ENCODE measurements at places on chromosomes 5 and 9.
A peak's percentile ranks its signal among the peaks of the same experiment; 100 is the strongest.

DNA sequence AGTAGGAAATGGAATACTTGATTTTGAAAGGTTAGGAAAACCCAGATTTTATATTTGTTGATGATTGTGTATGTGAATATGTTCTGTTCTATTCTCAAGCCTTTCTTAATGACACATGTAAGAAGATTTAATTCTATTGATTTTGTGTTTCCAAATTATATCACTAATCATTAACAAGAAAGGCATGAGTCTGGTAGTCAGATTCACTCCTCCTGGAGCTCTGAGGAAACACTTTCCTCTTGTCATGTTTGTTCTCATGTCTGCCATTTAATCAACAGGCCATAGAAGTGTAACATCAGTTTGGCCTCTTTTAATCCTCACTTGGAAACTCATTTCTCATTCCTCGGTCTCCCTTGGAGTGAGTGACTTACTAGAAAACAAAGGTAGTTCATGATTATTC, 40.6 kb upstream of the F2R start:
- no peak for DNase-seq

GRCh38 chr9:131096269-131097125, at the start of gene AIF1L:
TSS of gene AIF1L (plus strand) at chr9:131096531. CDS start at chr9:131096630, 99 bp downstream.
- peak; percentile 83 for DNase-seq

DNA sequence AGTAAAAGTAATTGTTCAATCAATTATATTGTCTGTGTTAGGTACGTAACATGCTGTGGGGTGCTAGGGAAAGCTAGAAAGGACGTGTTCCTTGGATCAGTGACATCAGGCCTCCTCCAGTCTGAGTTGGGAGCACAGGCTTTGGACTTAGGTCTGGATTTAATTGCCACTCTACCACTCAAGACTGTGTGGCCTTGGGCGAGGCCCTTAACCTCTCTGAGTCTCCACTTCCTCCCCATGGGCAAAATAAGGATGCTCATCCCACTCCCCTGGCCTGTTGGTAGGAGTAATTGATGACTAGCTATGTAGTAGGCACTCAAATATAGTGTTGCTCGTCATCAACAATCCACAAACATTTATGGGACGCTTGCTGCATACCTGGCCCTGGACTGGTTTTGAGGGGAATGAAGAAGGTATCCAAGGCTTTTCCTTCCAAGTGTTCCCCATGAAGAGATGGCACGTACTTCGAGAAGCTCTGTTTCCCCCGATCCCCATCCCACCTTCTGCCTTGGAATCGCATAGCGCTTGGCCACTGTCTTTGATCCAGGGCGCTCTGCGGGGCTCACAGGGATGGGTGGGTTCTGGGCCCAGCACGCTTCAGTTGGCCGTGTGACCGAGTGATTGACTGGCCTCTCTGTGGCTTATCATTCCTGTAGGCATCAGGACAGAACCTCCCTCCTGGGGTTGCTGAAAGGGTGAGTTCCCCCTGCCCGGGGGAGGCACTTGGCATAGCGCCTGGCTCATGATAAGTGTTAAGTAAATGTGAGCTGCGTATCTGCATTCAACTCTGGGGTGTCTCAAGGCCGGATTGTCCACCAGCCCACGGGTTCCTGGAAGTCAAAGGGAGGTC, 8.1 kb downstream of the FGF18 start:
- DNase-seq = no peak

GRCh38 chr5:1001406-1002270, 7.0 kb upstream of the NKD2 start:
- no peak for DNase-seq

DNA sequence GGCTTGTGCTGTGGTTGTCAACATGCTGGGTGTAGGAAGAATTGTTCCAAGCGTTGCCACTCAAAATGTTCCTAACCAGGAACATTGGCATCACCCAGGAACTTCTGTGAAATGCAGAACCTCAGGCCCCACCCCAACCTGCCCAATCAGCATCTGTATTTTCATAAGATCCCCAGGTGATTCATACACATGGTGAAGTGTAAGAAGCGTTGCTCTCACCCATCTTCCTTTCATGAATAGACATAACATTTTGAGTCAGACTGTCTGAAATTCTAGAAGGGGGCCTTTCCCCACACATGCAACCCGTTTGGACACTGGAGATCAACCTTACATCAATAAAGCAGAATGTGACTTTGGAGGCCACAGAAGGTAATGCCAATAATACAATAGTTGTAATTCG, 9.3 kb upstream of the AFAP1L1 start:
- no peak for DNase-seq

- DNase-seq = no peak
Measured at GRCh38 chr5:162657076-162657475, 589.5 kb downstream of the GABRG2 start.
